ENCODE measurements at places on chromosomes 2 and 18.

GRCh38 chr2:12001621-12002020, 255.2 kb downstream of the LPIN1 start:
- DNase-seq = no peak

- no peak for DNase-seq
Observed at GRCh38 chr2:112540906-112541305, 1.4 kb upstream of the POLR1B start.

DNA sequence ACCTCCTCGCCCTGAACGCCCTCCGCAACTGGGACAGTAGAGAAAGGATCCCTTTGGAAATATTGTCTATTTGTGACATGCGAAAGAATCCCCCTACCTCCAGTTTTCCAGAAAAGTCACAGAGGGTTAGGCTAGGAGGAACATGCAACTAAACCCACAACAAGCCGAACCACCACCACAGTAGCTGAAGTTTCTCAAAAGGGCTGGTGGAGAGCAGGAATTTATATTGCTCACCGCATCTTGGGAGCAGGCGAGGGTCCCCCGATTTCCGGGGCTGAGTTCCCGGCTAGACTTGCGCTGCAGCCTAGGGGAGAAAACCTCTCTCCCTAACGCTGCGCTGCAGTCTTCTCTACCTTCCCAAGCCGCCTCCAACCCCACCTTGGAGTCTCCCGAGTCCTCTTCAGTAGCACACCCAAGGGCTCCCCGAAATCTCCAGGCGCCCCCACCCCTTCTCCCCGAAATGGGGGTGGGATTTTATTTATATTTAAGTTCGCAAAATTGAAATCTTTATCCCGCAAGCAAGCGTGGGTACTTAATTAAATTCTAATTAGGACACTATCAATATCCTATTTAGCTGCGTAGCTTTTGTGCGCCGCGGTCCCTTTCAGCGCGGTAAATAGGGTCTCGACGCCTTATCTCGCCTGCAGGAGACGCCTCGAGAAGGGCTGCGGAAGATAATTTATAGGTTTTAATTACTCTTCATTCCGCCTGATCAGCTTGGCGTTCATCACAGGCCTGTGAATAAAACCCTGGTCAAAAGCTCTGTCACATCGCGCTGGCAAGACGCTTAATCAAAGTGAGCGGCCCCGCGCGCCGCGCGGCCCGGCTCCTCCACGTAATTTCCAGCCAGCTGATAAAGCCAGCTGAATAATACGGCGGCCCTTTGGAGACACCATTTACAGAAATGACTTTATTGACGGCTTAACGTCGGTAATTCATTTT, 2.0 kb upstream of the EN1 start:
- no peak for DNase-seq

GRCh38 chr2:126909366-126909765, 10.7 kb downstream of the TEX51 start:
- DNase-seq = no peak

DNA sequence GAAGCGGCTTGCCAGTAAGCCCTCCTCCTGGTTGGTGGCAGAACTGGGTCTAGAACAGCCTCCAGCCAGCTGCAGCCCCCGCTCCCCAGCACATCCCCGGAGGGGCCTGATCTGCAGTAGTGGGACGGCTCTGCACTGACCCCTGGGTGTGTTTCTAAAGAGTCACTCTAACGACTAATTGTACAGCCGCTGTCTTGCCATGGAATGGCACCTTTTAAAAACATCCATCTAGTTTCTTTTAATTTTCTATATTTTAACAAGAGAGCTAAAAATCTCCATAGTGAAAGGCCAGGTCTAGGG, 82.0 kb downstream of the MTCL1 start:
- no peak for DNase-seq

DNA sequence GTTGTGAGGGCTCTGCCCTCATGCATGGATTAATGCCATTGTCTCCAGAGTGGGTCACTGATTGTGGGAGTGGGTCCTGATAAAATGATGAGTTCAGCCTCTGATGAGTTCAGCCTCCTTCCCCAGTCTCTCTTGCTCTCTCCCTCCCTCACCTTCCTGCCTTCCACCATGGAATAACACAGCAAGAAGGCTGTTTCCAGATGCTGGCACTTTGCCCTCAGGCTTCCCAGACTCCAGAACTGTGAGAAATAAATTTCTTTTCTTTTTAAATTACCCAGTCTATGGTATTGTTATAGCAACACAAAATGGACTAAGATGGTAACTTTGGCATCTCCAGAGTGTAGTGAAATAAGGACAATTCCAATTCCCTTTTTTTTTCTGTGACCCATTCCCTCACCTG, 47.1 kb upstream of the MAP4K3 start:
- DNase-seq = no peak

DNA sequence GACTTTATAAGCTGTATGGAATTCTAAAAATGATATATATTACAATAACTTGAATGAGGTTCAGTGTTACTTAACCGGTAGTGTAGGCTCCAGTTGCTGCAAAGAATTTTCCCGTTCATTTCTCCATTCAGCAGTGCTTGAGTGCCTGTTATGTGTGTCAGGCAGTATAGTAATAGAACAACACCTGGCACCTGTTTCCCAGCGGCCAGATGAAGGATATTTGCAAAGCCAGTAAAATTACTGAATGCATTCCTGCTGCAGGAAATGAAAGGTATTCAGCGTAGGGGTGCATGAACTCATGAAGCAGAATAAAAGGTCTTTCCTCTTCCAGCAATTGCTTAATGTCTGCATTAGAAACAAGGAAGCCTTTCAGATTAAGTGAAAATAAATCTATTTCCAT, 18.8 kb downstream of the YPEL5 start:
- DNase-seq = no peak

DNA sequence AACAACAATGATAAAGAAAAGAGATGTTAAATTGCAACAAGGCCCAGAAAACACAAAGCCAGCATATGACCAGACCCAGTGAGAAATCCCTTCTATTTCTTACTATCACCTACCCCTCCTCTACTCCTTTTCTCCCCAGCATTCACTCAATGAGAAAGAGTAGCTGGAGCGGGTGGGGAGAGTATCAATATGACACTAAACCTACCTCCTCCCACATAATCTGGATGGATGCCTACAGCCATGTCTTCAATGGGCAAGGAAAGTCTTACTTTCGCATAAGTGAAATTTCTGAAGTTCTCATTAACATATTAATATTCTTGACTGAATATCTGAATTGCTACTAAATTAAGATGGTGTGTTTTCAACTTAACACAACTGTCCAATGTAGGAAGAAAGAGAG, 78.2 kb downstream of the AFF3 start:
- DNase-seq = no peak

DNA sequence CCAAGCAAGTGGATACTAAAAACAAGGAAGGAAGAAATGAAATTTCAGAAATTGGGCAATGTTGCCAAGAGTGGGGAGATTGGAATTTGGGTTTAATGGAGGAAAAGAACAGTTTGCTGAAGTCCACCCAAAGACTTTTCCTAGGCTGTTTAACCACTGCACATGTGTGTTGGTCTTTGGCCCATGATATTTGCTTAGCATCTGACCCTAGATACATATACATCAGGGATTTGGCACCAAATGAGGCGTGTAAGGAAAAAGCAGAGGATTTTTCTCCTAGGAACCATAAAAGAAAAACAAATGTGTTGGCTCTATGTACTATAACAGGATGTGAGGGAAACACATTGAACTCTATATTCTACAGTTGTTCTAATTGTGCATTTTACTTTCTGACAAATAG, 80.7 kb upstream of the CD28 start:
- DNase-seq = no peak

GRCh38 chr2:3465844-3466481, 53.4 kb downstream of the ADI1 start:
- no peak for DNase-seq

DNA sequence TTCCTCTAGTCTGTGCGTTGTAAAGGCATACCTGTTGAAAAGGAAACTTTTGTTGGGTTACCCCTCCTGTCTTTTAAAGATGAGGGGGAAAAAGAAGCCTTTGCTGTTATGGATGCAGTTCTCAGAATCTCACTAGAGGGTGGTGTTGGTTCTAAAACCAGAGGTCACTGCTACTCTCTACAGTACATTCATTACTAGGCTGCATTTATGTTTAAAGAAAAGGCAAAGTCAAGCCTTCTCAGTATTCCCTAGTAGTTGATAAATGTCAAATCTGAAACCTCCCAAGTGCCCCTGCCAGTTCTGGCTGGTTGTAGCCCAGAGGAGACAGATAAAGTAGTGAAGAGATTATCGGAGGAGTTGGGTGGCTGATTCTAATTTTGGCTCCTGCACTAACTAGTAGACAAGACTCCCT, 1.4 kb upstream of the PLCL1 start:
- no peak for DNase-seq

DNA sequence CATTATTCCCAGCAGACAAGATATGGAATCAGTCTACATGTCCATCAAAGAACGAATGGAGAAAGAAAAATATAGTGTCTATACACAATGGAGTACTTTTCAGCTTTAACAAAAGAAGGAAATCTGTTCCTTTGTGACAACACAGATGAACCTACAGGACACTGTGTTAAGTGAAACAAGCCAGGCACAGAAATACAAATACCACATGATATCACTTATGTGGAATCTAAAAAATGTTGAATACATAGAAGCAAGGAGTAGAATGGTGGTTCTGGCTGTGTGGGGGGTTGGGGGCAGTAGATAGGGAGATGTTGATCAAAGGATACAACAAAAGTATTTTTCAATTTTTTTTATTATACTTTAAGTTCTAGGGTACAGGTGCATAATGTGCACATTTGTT, 347.7 kb upstream of the MAP2 start:
- DNase-seq = no peak

DNA sequence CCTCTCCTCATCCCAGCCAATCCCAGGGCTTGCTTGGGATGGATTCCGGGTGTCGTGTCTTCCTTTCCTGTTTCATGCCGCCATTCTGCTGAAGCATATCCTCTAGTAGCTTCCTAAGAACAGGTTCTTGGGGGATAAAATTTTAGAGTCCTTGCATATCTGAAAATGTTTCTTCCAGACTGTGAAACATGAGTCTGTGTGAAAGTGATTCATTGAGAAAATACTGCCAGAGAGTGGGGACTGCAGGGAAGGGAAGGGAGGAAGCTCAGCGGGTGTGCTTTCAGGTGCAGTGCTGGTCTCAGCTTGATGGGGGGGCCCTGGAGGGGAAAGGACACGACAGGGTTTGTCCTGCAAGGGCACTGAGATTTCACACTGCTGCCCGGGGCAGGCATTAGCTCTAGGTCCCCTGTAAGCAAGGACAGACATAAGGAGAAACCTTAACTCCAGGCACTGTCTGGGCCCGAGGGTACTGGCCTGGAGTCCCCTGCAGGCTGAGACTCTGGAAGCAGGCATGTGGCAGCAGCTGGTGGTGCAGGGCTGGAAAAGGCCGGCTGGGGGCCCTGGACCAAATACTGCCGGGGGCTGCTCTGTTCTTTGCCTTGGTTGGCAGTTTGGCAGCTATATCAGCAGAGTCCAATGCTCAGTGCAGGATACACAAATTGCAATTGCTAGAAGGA, 97.6 kb upstream of the HS6ST1 start:
- DNase-seq = no peak

DNA sequence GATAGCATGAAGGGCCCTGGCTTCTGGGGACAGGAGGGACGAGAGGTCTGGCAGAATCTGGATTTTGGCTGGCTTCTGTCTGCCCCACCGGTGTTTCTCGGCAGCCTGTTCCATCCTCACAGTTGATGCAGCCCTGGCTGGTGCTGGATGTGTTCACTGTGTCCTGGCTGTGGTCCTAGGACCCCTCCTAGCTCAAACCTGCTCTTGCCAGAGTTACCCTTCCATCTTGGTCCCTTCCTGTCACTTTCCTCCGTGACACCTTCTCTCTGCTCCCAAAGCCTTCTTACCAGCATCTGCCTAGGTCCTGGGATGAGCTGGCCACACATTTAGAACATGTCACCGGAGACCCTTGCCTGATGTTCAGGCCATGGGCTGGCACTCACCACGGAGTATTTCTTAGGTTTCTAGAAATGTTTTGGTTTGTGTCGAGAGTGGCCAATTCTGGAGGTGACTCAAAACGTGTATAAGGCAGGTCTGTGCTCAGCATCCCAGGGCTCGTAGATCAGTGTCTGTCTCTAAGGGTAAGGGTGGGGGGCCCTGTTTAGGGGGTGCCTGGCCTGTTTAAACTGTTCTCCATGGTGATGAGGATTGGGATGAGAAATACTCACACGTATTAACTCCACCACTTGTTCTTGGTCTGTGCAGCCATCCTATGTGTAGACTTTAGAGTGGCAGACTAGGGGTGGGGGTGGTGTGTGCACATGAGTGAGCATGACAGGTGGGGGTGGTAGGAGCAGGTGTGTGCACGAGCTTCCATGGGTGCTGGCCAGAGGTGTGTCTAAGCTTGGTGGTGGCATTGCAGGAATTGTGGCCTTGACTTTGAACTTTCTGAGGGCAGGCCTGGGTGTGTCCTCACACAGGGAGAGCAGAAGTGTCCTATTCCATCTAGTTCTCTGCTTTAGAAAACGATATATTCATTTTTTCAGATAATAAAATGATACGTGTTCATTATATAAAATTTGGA, 162.7 kb downstream of the DYSF start:
- DNase-seq = no peak

GRCh38 chr2:24914713-24915112, 5.3 kb downstream of the ADCY3 start:
- no peak for DNase-seq

GRCh38 chr2:159916511-159916910, 118.5 kb upstream of the CD302 start:
- no peak for DNase-seq

GRCh38 chr2:235606004-235606715, 112.3 kb downstream of the AGAP1 start:
- no peak for DNase-seq

DNA sequence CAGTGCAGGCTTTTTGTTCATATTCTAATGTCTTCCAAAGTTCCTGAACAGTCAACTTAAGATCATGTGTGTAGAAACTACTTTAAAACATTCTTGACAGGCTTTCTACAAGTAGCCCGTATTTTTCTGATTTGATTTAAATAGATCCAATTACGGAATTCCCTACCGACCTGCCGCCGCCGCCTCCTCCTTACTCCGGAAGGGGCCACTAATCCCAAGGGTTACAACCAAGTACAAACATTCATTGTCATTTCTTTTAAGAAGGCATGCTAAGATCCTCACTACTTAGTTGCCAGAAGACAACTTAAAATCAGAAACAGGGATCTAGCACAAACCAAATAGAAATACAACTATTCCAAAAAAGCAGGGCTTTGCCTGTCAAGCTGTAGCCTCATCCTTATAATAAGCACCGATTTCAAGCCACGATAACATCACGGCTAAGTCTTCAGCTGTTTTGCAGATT, 784 bp downstream of the WDR33 start:
- no peak for DNase-seq

DNA sequence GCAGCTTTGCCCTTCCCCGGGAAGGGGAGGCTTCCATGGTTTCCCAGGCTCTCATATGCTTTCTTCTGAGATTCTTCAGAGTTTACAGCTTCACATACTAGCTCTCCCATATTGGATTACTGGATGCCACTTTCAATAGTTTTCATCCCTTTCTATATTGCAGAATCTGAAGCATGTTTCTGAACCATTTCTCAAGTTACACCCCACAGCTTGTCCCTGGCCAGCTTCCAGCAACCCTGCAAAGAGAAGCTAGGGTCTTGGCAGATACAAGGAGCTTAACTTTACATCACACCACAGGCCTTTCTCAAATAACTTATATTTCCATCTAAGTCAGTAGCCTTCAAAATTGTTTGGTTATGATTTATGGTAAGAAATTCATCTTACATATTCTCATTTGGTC, 39.6 kb downstream of the LHCGR start:
- DNase-seq = no peak

GRCh38 chr2:118738524-118739308, 108.7 kb downstream of the EN1 start:
- DNase-seq = no peak

Data from stimulated activated CD4-positive, alpha-beta T cell treated with anti-CD3 and anti-CD28 coated beads, TNF-alpha, amount 100 ng/mL, for 1 hour (primary cell).